Lung (tissue), 17 donors: ENCODE measurements at places on chromosomes 7 and 10. TPM values are rescaled to one million over a fixed set of nuclear protein-coding genes. Genes with fewer than 3 reads are reported as not detected.
A peak's percentile ranks its signal among the peaks of the same experiment; 100 is the strongest.

CACNA2D1 gene
- total RNA-seq, result 11.5 TPM

HOXA11 gene
- total RNA-seq, result not detected

PIP gene
- total RNA-seq, result 37.1 TPM

ITPRID1 gene
- total RNA-seq, result 2.4 TPM

DNA sequence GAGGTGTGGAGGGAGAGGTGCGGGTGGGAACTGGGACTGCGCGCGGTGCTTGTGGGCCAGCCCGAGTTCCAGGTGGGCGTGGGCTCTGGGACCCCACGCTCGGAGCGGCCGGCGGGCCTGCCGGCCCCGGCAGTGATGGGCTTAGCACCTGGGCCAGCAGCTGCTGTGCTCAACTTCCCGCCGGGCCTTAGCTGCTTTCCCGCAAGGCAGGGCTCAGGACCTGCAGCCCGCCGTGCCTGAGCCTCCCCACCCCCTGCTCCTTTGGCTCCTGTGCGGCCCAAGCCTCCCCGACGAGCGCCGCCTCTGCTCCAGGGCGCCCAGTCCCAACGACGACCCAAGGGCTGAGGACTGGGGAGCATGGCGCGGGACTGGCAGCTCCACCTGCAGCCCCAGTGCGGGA, 232.7 kb downstream of the FGFR2 start:
- H3K4me3 ChIP-seq, result no peak overlapping the region
- DNase-seq, result no peak
- no peaks in the 10 kb centered on the region for H3K4me1 ChIP-seq
- no peaks in the 10 kb centered on the region for H3K27me3 ChIP-seq
- H3K27ac ChIP-seq, result no peak overlapping the region

DNA sequence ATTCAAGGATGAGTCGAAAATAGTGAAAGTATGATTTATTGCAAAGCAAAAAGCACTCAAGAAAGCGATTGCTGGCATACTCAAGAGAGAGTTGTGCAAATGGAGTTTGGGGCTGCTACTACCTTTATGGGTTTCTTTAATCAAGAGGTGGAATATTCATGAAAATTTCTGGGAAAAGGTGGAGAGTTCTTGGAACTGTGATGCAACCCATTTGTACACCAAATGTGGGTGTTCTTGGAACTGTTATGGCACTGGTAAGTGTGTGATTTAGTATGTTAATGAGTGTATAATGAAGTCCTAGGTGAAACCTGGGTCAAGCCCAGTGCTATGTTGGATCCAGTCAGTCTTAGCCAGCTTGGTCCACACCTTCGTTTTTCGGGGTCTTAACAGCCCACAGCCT, 3.4 kb upstream of the VOPP1 start:
- no peak overlapping the region for H3K4me3 ChIP-seq
- peaks cover 2% of the 10 kb centered on the region for H3K4me1 ChIP-seq
- H3K36me3 ChIP-seq, result no peaks in the 10 kb centered on the region
- no peak overlapping the region for H3K27ac ChIP-seq
- DNase-seq, result no peak
- no peaks in the 10 kb centered on the region for H3K27me3 ChIP-seq

DNA sequence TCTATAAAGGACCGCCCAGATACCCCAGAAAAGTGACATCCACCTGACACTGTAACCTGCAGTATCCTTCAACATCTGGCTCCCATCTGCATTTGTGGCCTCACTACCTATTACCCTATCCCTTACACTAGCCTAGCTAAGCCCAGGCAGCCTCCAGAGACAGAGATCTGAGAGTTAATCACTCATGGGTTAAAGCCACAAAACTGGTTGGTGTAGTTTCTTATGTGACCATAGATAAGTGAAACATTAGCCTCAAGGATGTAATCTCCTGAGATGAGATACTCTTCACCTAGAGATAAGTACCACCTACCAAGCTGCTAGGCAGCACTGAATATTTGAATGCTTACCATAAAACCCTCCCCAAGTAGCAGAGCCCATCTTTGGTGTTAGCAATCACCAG, 35.4 kb downstream of the CTTNBP2 start:
- no peaks in the 10 kb centered on the region for H3K36me3 ChIP-seq
- no peak overlapping the region for H3K27ac ChIP-seq
- no peak overlapping the region for H3K4me3 ChIP-seq
- no peak for DNase-seq

- no peaks in the 10 kb centered on the region for H3K27me3 ChIP-seq
- H3K4me1 ChIP-seq, result no peaks in the 10 kb centered on the region
- H3K4me3 ChIP-seq, result no peak overlapping the region
- no peak overlapping the region for H3K27ac ChIP-seq
- H3K36me3 ChIP-seq, result no peaks in the 10 kb centered on the region
Observed at GRCh38 chr7:104627516-104627915, 299.1 kb downstream of the LHFPL3 start.

GRCh38 chr7:45709168-45710042, 135.2 kb downstream of the ADCY1 start:
- no peaks in the 10 kb centered on the region for H3K4me1 ChIP-seq
- DNase-seq, result no peak
- no peak overlapping the region for H3K27ac ChIP-seq
- no peak overlapping the region for H3K4me3 ChIP-seq
- no peaks in the 10 kb centered on the region for H3K27me3 ChIP-seq

GRCh38 chr7:141381794-141382427, 169.3 kb upstream of the AGK start:
- H3K4me1 ChIP-seq, result peaks cover 3% of the 10 kb centered on the region
- DNase-seq, result no peak
- H3K4me3 ChIP-seq, result no peak overlapping the region

GRCh38 chr10:81040940-81041339, 503.2 kb downstream of the SH2D4B start:
- H3K36me3 ChIP-seq, result no peaks in the 10 kb centered on the region
- H3K4me3 ChIP-seq, result no peak overlapping the region
- no peaks in the 10 kb centered on the region for H3K27me3 ChIP-seq
- DNase-seq, result peak; percentile 7

- H3K27ac ChIP-seq, result no peak overlapping the region
- no peak overlapping the region for H3K4me3 ChIP-seq
- H3K4me1 ChIP-seq, result no peaks in the 10 kb centered on the region
- H3K27me3 ChIP-seq, result no peaks in the 10 kb centered on the region
- no peaks in the 10 kb centered on the region for H3K36me3 ChIP-seq
Observed at GRCh38 chr7:38051786-38052185, 126.3 kb upstream of the STARD3NL start.

- H3K36me3 ChIP-seq, result no peaks in the 10 kb centered on the region
- H3K27me3 ChIP-seq, result no peaks in the 10 kb centered on the region
- peak; percentile 27 for DNase-seq
- H3K4me1 ChIP-seq, result no peaks in the 10 kb centered on the region
Observed at GRCh38 chr7:16817536-16817935, 12.7 kb upstream of the AGR2 start.

DNA sequence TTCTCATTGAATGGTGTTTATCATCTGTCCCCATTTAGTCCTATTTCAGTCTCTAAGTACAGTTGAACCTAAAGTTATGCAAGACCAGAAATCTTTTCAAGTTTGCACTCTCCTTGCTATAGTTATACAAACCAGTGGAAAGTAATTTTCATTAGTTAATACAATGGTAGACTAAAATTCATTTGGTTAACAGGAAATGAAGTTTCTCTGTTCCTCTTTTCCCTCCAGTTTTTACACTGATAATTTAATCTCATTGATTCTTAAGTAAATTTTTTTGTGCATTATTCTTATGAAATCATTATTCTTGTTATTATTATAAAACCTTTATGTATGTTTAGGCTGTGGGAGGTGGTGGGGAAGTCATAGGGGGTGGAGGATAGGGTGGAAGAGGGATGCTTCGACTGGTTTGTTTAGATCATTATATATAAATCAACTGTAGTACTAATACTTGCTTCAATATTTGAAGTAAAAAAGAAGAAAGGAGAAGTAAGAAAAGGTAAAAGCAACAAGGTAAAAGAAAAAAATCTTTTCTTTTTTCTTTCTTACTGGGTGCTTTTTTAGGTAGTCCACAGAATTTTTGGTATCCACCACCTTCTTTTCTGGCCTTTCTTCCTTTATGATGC, 104.1 kb downstream of the GPR85 start:
- no peaks in the 10 kb centered on the region for H3K27me3 ChIP-seq
- H3K4me3 ChIP-seq, result no peak overlapping the region
- no peak overlapping the region for H3K27ac ChIP-seq

- no peaks in the 10 kb centered on the region for H3K27me3 ChIP-seq
- H3K27ac ChIP-seq, result no peak overlapping the region
- H3K4me1 ChIP-seq, result peaks cover 21% of the 10 kb centered on the region
- no peaks in the 10 kb centered on the region for H3K36me3 ChIP-seq
- DNase-seq, result no peak
Observed at GRCh38 chr10:52758406-52758805, 14.2 kb downstream of the MBL2 start.

DNA sequence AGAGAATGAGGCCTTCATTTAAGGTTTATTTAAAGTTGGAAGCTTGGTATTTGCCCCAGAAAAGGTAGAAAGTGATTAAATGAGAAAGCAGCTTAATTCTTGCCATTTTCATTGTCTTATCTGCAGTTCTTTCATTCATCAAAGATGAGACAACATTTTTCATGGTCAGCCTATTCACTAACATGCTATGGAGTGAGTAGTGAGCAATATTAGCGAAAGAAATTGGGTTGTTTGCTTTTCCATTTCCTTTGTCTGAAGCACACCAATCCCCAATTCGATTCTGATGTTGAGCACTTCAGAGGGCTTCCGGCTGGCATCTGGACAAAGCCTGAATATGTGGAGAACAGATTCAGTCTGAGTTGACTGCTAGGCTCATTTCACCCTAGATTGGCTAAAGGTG, 317.2 kb downstream of the BBS9 start:
- peaks cover 7% of the 10 kb centered on the region for H3K4me1 ChIP-seq
- no peak overlapping the region for H3K4me3 ChIP-seq
- H3K27ac ChIP-seq, result no peak overlapping the region
- H3K36me3 ChIP-seq, result no peaks in the 10 kb centered on the region
- H3K27me3 ChIP-seq, result no peaks in the 10 kb centered on the region

DNA sequence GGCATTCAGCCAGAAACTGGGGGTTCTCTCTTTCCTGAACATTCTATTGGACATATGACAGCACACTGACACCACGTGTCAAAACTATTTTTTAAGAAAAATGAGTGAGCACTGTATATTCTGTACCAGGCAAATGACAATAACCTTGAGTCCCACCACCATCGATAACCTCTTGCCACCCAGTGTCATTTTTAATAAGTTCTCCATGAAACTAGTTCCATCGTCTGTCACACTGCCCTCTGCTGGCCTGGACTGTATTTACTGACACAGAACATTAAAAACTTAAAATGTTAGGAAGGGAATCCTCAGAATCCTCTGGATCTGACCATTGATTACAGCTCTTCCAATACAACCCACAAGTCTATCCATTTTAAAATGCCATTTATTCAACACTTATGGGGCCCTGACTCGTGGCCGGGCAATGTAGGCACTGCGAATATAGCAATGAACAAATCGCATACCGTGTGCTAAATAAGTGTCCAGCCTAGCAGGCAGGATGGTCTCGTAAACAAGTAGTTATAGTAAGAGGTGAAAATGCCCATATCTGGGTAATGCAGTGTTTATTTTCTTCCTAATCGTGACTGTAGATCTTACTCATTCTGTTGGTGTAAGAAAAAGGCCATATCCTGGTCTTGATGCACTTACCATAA, 35.9 kb upstream of the CACNB2 start:
- H3K4me1 ChIP-seq, result no peaks in the 10 kb centered on the region
- H3K36me3 ChIP-seq, result no peaks in the 10 kb centered on the region
- H3K27me3 ChIP-seq, result no peaks in the 10 kb centered on the region
- no peak overlapping the region for H3K4me3 ChIP-seq
- peak; percentile 47 for DNase-seq
- H3K27ac ChIP-seq, result no peak overlapping the region

- no peak overlapping the region for H3K4me3 ChIP-seq
- DNase-seq, result no peak
- no peaks in the 10 kb centered on the region for H3K36me3 ChIP-seq
- no peaks in the 10 kb centered on the region for H3K27me3 ChIP-seq
- no peaks in the 10 kb centered on the region for H3K4me1 ChIP-seq
Observed at GRCh38 chr7:85593355-85593754, 406.5 kb upstream of the SEMA3D start.

GRCh38 chr10:128985036-128985435, 482.0 kb upstream of the MGMT start:
- H3K4me3 ChIP-seq, result no peak overlapping the region
- DNase-seq, result no peak
- H3K27ac ChIP-seq, result no peak overlapping the region
- H3K4me1 ChIP-seq, result no peaks in the 10 kb centered on the region
- H3K36me3 ChIP-seq, result no peaks in the 10 kb centered on the region

DNA sequence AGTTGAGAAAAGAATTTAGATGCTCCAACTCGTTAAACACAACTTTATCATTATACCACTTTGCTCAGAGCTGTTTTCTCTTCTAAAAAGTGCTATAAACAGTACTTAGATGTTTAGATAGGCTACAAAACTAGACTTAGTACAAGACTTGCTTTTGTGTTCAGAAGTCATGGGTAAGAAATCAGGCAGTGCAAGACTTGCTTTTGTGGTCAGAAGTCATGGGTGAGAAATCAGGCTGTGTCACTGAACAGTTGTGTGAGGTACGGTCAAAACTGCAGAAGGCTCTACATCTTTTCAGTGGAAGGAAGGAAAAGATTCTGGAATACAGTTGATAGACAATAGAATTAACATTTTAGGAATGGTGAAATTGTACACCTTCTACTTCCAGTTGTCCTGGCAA, 239.7 kb downstream of the DNAJB9 start:
- no peak for DNase-seq
- no peak overlapping the region for H3K4me3 ChIP-seq
- peaks cover 6% of the 10 kb centered on the region for H3K4me1 ChIP-seq
- no peaks in the 10 kb centered on the region for H3K27me3 ChIP-seq

DNA sequence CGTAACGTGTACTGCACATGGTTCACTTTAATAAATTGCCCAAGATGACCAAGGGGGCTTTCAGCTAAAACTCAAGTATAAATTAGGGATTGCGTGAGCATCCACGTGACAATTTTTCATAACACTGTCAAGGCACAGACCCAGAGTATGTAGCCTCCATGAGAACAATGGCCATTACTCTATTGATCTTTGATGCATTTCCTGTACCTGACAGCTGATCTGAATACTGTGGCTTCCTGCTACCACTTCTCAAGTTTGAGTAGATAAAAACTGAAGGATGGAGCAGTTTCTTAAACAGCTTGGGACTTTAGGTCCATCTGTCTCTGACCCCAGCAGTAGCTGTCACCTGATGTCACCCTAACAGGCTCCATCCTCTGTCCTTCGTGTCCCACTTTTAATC, 98.9 kb downstream of the ABCC2 start:
- peaks cover 48% of the 10 kb centered on the region for H3K36me3 ChIP-seq
- no peak for DNase-seq
- H3K27ac ChIP-seq, result no peak overlapping the region
- H3K27me3 ChIP-seq, result no peaks in the 10 kb centered on the region

- H3K4me3 ChIP-seq, result no peak overlapping the region
- H3K4me1 ChIP-seq, result no peaks in the 10 kb centered on the region
- H3K27me3 ChIP-seq, result no peaks in the 10 kb centered on the region
- H3K36me3 ChIP-seq, result no peaks in the 10 kb centered on the region
- H3K27ac ChIP-seq, result no peak overlapping the region
- no peak for DNase-seq
Observed at GRCh38 chr10:116542007-116542677, 3.6 kb upstream of the PNLIP start.
